ENCODE measurements at places on chromosomes 1 and 21. TPM values are rescaled to one million over a fixed set of nuclear protein-coding genes. Genes with fewer than 3 reads are reported as not detected.

The MAP7D1 gene
- 113 TPM for total RNA-seq

The MASP2 gene
- not detected for total RNA-seq

The SLAMF8 gene
- 8.0 TPM for total RNA-seq

The LRRC53 gene
- total RNA-seq, result not detected

GRCh38 chr1:1182491-1183220, 9.0 kb downstream of the TTLL10 start:
- H3K4me3 ChIP-seq, result no peak overlapping the region
- H3K4me1 ChIP-seq, result no peaks in the 10 kb centered on the region
- no peak overlapping the region for H3K27ac ChIP-seq
- DNase-seq, result peak; percentile 73
- H3K27me3 ChIP-seq, result no peaks in the 10 kb centered on the region

DNA sequence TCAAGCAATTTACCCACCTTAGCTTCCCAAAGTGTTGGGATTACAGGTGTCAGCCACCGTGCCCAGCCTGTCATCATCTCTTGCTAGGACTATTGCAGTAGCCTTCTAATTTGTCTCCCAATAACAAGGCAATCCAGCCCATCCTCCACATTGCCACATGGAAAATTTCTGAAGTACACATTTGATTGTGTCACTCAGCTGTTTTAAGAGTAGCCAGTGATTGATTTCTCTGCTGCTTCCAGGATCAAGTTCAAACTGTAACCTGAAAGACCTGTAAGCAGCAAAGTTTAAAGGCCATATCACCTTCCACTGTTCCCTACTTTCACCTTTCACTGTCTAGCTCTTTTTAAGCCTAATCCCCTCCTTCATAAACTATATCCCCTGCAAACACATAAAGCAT, 7.8 kb upstream of the ELK4 start:
- H3K27ac ChIP-seq, result no peak overlapping the region
- no peaks in the 10 kb centered on the region for H3K27me3 ChIP-seq
- H3K4me3 ChIP-seq, result no peak overlapping the region
- no peak for DNase-seq

- no peak for DNase-seq
- H3K4me3 ChIP-seq, result no peak overlapping the region
- no peak overlapping the region for H3K27ac ChIP-seq
Measured at GRCh38 chr1:199959033-199959774, 68.3 kb upstream of the NR5A2 start.

DNA sequence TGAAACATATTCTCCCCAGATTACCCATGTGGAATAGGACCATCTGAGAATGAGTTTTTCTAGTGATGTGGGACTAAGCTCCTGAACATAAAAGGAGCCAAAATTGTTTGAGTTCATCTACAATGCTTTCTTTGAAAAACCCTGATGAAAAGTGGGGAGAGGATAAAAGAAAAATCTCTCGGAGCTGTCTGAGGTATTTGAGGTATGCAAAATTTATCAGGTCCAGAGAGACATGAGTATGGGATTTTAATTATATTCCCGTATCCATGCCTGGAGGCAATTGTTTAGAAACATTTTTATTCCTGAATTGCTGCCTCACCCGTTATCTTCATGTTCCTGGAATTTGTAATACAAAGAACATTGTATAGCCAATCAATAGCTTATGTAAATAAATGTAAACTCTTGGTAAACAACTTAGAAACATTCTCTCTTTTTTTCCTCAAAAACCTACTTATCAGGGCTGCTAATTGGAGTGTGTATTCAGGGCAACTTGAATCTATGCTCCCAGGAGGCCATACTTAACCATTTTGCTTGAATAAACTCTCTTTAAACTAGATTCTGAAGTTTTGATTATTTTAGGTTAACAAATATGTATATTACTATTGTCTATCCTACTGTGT, 109.3 kb upstream of the OLFM3 start:
- H3K27ac ChIP-seq, result no peak overlapping the region
- no peaks in the 10 kb centered on the region for H3K4me1 ChIP-seq
- no peaks in the 10 kb centered on the region for H3K27me3 ChIP-seq
- DNase-seq, result no peak
- no peaks in the 10 kb centered on the region for H3K36me3 ChIP-seq

GRCh38 chr1:219433496-219434131, 179.3 kb downstream of the ZC3H11B start:
- no peak overlapping the region for H3K27ac ChIP-seq
- H3K4me1 ChIP-seq, result no peaks in the 10 kb centered on the region
- DNase-seq, result no peak
- H3K27me3 ChIP-seq, result no peaks in the 10 kb centered on the region

DNA sequence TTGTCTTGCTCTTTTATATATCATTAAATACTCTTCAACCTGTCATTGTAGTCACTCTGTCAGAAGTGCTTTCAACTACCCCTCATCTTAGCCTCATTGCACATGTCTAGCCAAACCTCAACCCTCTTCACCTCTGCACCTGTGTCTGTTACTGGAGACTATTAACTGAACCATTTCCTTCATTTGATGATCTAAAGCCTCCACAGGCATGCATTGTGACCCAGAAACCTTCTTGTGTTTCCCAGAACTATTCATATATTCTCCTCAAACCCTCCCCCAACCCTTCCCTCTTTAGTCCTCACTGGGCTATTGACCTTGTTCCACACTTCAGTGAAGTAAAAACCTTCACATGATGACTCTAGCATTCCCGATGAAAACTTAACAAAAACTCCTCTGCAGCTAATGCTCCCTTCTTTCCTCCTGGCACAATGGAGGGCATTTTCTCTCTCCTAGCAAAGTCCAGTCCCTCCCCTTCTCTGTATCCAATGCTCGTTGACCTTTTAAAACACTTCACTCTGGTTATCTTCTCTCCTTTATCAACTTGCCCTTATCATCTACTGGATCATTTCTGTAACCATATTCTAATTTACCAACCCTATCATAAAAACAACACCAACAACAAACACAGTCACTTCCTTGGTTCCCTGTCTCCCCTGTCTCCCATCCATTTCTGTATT, 86.1 kb downstream of the BACH1 start:
- H3K27me3 ChIP-seq, result no peaks in the 10 kb centered on the region
- no peak for DNase-seq
- no peaks in the 10 kb centered on the region for H3K36me3 ChIP-seq
- H3K4me1 ChIP-seq, result no peaks in the 10 kb centered on the region

DNA sequence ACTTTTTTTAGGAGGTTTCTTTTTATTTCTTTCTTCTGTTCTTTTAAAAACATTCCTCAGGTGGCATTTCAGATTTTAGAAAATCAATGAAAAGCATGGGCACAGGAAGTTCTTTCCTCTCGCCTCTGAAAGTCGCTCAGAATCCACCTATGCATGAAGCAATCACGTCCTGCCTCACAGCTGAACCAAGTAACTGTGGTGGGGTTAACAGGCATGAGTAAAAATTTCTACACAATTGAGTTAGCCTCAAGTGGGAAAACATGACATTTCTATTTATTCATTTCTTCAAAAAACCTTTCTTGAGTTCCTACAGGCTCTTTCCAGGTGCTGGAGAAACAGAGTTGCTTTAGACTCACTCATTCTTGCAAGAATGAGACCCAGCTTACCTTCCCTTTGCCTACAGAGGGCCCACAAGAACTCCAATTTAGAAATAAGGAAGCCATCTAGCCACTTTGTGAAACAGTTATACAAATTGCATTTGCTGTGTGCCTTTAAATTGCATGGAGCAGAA, 508.9 kb upstream of the PKN2 start:
- no peak for DNase-seq
- H3K27ac ChIP-seq, result no peak overlapping the region
- no peak overlapping the region for H3K4me3 ChIP-seq
- no peaks in the 10 kb centered on the region for H3K4me1 ChIP-seq
- H3K27me3 ChIP-seq, result no peaks in the 10 kb centered on the region

DNA sequence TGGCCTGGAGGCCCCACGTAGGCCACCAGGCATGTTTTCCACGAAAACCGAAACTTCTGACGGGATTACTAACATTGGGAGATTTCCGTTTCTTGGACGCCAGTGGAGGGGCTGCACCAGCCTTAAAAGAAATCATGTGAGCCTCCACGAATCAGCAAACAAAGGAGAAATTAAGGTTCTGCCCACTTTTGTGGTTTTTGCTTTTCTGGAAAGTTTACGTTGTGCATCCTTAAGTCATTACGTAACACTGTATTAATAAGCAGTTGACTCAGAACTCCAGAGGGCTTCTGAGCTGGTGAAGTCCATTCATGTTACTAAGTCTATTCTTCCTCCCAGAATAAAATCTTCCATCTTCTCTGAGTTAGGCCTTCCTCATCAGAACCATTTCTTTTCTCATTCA, 168.5 kb downstream of the PSMG1 start:
- H3K4me3 ChIP-seq, result no peak overlapping the region
- H3K27ac ChIP-seq, result no peak overlapping the region
- H3K4me1 ChIP-seq, result peaks cover 2% of the 10 kb centered on the region
- no peaks in the 10 kb centered on the region for H3K27me3 ChIP-seq
- no peaks in the 10 kb centered on the region for H3K36me3 ChIP-seq

GRCh38 chr21:17660452-17660851, 47.8 kb upstream of the BTG3 start:
- no peak for DNase-seq
- no peaks in the 10 kb centered on the region for H3K4me1 ChIP-seq
- H3K27ac ChIP-seq, result no peak overlapping the region

Measured in aorta (tissue), 5 donors.